ENCODE measurements at places on chromosomes 6 and 20. TPM values are rescaled to one million over a fixed set of nuclear protein-coding genes. Genes with fewer than 3 reads are reported as not detected.

DNA sequence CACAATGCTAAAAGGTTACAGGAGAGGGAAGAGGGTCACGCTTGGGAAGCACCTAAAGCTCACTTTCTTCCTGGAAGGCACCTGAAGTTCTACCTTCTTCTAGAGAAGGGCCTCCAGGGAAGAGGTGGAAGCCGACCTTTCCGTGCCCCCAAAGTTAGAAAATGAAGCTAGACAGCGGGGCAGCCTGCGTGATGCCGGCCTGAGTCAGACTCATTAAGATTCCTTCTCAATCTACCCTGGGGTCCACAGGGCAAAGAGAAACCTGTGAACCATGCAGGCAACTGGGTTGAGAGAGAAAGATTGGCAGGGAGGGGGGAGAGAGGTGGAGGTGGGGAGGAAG, 54.8 kb upstream of the CCDC167 start:
- DNase-seq, result no peak

GRCh38 chr6:166507380-166507779, 79.1 kb downstream of the RAMACL start:
- DNase-seq, result no peak

The BLCAP gene
- total RNA-seq, result 43.9 TPM

The SAMD5 gene
- total RNA-seq, result 1.3 TPM

GRCh38 chr20:59600472-59600871, 3.9 kb upstream of the PHACTR3 start:
- no peak for DNase-seq

The FRS3 gene
- 26.0 TPM for total RNA-seq

The ZBTB12 gene
- total RNA-seq, result 7.3 TPM

The MDFI gene
- 94.7 TPM for total RNA-seq

DNA sequence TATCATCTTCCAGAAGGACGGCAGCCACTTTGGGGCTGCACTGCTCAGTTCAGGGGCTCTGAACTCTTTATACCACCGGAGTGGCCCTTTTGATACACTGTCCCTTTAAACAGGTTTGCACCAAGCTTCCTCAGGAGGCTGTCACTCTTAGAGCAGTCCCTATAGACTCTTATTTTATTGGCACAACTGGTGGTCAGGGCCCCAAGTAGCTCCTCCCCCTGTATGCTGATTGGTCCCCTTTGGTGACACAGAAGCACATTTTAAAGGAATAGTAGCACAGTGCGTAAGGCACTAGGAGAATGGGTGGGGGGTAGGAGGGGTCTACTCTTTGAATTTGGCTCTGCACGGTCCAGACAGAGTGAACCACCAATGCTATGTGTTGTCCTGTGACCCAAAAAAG, 122.6 kb upstream of the MLN start:
- DNase-seq, result no peak

The SLC17A5 gene
- total RNA-seq, result 23.2 TPM

The DNAH8 gene
- total RNA-seq, result not detected

The ASIP gene
- total RNA-seq, result not detected

- DNase-seq, result no peak
Measured at GRCh38 chr20:48633620-48634257, 194.1 kb downstream of the PREX1 start.

The LY6G5C gene
- total RNA-seq, result 0.96 TPM

The SLC22A2 gene
- not detected for total RNA-seq

The PACRG gene
- not detected for total RNA-seq

The OXT gene
- total RNA-seq, result not detected

DNA sequence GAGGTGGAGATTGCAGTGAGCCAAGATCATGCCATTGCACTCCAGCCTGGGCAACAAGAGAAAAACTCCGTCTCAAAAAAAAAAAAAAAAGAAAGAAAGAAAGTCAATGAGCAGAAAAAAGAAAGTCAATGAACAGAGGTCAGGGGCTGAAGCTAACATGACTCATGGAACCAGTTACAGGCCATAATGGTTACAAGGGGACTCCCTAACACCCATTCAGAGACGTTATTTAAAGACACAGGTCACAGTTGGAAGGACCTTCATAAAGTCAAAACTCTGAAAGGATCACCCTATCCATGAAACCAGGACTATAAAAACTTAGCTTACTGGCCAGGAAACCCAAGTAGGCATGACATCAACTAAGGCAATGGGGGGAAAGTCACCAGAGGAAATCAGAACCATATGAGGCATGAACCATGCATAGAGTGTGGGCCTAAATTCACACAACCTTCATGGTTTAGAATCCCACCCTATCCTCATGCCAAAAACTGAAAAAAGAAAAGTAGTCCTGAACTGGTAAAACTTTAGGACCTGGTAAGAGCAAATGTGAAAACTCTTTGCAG, 18.2 kb downstream of the FBXL4 start:
- DNase-seq, result no peak

- no peak for DNase-seq
Measured at GRCh38 chr20:59032713-59033059, 551 bp upstream of the ATP5F1E start.

The ADNP gene
- total RNA-seq, result 22.5 TPM

- DNase-seq, result no peak
Measured at GRCh38 chr20:41848180-41848579, 230.0 kb upstream of the CHD6 start.

DNA sequence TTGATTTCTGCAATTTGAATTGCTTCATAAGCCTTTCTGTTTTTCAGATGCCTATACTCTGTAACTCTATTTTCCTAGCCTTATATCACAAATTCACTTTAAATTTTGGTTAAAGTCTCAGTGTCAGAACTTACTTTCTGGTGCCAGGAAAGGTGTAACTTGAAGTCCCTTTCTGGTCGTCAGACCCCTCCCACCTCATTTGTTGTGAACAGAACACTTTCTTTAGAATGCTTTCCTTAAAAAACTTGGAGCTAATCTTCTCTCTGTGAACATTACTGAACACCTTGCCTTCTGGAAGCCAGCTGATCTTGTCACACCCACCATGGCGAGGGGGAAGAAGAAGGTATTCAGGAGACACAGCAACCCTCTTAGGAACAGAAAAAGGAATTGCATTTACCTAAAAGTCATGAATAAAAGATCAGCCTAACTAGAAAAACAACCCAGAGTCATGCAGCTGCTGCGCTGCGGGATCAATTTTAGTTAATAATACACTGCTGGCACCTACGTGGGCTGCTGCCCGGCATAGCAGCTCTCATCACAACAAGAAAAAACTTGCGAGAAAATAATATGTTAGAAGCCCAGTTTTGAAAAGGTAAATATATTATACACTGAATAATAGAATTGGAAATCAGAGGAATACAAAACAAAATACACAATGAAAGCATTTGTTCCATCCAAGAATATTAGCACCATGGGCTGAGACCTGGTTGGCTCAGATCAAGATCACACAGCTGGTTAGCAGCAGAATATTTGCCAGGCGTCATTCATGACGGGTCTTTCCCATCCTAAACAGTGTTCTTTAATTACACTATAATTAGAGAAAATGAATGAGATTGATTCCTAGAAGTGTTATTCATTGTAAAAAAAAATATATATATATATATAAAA, 5.8 kb upstream of the FAM217A start:
- DNase-seq, result no peak

DNA sequence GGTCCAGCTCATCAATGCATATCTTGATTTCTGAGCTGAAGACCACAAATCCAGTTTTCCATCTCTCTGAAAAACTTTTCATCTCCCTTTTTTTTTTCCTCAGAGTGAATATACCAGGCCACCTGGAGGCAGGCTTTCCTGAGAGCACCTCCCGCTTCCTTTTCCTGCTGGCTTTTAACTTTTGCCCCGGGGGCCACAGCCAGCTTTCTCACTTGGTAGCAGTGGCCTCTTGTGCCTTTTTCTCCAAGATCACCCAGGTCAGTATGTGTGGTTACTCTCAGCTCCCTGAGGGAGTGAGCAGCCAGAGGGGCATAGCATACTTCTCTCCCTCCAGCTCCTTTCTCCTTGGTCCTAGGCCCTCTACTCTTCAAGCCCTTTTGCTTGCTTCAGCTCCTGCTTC, at the start of gene BTN1A1:
Gene BTN1A1 (plus strand): TSS at position 202 of the 400 bp plus-strand sequence. CDS start 984 bp downstream, outside the sequence.
- DNase-seq, result no peak

DNA sequence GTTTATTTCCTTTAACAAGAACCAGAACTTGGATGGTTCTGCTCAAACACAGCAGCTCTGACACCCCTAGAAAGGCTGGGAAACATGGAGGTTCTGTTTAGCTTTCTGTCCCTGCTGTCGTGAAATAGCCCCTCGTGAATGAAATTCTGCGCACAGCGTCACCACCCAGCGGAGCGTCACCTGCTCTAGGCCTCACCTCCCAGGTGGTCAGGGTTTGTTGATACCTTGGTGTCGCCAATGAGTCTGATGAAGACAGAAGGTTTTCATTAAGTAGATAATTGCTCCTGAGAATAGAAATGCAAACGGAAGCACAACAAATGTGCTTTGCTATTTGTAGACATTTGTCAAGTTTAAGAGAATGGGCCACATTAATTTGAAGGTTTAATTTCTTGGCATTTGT, 135.1 kb downstream of the EDN3 start:
- no peak for DNase-seq

DNA sequence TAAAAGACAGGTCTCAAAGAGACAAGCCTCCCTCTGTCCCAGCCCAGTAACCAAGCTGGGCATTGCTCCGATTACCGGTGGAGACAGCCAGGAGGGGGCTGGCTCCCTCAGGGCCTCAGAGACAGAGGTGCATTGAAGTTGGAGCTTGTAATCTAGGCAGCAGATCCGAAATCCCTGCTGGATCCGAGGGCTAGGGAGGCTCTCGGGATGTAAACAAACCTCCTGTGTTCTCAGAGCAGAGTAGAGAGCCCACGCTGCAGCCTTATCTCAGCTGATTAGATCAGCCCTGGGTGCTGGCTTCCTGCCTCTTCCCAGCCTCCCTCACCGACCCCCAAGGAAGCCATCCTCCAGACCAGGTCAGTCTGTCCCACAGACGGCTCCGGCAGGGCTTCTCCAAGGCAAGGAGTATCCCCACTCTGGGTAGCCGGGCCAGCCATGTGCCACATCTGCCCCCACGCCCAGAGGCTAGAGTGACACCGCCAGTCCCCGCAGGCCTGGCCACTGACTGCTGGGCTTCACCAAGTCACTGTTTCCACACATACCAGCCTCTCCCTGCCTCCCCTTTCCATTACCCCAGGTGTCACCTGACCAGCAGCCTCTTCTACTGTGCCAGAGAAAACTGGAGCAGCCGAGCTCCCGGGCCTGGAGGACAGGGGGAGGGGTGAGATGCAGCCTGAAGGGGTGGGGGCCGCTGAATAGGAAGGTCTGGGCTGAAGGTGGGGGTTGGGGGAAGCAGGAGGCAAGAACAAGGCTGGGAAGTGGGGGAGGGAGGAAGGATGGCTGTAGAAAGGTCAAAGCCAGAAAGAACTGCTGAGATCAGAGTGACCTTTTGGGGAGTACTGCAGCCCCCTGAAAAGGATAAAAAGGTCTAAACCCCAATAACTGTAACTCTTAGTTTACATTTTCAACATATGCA, 6.0 kb downstream of the SDC4 start:
- peak; percentile 92 for DNase-seq

GRCh38 chr20:31894980-31895675, 24.7 kb downstream of the TTLL9 start:
- peak; percentile 87 for DNase-seq

GRCh38 chr6:90154755-90155470, 141.7 kb downstream of the BACH2 start:
- no peak for DNase-seq

- no peak for DNase-seq
Measured at GRCh38 chr6:71499667-71500066, 211.1 kb downstream of the OGFRL1 start.

DNA sequence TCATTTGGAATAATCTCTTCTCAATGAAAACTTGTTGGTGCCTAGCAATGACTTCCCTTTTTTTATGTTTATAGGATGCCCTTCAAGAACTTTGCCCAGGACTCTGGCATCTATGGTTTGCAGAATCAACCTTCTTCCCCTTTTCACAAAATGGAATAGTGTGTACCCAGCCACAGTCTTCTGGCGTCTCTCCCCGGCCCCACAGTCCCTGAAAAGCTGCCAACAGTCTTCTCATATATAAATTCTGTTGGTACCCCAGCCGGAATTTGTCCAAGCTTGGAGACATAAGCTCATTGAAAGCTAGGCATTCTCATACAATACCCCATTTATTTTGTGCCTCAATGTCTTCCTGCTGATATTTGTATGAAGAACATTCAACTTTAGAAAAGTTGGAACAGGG, 26.4 kb upstream of the MCM3 start:
- DNase-seq, result no peak

The HLA-DMB gene
- total RNA-seq, result 26.8 TPM

The TSHZ2 gene
- total RNA-seq, result 51.9 TPM

The CALHM6 gene
- not detected for total RNA-seq

- no peak for DNase-seq
Measured at GRCh38 chr6:148470606-148471465, 128.2 kb downstream of the SASH1 start.

The BANF2 gene
- total RNA-seq, result not detected

DNA sequence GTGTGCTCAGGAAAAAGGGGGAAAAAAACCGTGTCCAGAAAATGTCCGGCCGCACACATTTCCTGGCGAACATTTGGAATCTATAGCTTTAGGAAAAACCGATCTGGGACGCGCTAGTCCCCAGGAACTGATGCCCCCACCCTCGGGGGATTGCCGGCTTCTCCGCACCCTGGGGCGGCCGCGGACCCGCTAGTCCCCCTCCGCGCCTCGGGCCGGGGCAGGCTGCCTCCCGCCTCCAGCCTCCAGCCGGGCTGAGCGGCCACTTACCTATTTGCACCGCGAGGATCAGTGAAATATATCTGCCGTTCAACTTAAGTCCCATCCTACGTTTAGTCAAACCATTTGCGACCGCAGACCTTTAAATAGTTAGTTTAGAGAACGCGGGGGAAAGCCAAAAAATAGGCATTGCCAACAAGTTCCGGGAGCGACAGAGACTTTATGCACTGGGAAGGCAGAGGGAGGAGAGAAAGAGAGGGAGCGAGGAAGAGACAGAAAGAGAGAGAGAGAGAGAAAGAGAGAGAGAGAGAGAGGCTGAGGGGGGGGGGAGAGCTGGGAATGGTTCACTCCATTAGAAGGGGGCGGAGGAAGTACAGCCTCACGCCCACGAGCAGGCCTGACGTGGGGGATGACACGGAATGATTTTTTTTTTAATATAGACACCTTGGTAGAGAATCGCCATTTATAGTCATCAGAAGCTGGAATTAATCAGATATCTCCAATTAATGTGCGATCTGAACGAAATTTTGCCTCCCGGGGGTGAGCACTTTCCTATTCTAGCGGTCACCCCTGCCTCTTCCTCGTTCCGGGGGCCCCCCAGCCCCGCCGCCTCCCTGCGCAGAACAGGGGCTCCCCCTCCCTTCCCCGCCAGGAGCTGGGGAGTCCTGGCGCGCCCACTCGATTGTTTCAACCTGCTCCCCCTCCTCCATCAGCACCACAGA, at the start of gene NRN1:
Gene NRN1 (minus strand): TSS at position 498 of the 938 bp plus-strand sequence. CDS start 176 bp downstream, at position 322.
- no peak for DNase-seq

The GGTLC1 gene
- total RNA-seq, result not detected

GRCh38 chr6:101851911-101852310, 458.4 kb downstream of the GRIK2 start:
- no peak for DNase-seq

The ARMH2 gene
- not detected for total RNA-seq

GRCh38 chr6:136989571-136990241, 55.1 kb downstream of the IL20RA start:
- DNase-seq, result no peak

DNA sequence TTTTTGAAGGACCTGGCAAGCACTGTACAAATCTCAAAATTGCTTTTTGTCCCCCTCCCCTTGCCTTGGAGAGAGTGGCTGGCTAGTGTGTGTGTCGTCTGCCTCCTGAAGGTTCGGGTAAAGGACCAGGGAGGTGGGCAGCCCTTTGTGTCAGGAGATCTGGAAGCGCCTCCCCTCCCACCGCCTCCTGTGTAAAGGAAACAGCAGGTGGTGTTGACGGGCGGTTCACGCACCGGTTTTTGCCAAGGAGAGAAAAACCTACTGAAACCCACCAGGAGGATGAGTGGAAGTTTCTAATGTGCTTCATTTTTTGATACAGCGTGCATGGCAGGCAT, 1.2 kb downstream of the ENTPD6 start:
- no peak for DNase-seq
